ENCODE measurements at places on chromosomes 16 and 17.

- peak; percentile 60 for DNase-seq
Measured at GRCh38 chr17:39665642-39666224, 584 bp downstream of the TCAP start.

DNA sequence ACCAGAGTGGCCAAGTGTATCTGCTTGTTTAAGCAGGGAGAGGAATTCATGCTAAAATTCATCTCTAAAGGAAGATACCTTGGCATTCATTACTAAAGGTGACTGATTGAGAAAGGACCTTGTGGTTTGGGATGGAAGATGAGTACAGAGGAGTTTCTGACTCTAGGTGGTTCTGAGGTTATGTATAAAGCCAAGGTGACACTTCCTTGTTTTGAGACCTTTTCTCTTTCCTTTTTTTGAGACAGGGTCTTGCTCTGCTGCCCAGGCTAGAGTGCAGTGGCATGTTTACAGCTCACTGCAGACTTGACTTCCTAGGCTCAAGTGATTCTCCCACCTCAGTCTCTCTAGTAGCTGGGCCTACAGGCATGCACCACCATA lies 9.1 kb downstream of the ABHD15 start:
- no peak for DNase-seq

DNA sequence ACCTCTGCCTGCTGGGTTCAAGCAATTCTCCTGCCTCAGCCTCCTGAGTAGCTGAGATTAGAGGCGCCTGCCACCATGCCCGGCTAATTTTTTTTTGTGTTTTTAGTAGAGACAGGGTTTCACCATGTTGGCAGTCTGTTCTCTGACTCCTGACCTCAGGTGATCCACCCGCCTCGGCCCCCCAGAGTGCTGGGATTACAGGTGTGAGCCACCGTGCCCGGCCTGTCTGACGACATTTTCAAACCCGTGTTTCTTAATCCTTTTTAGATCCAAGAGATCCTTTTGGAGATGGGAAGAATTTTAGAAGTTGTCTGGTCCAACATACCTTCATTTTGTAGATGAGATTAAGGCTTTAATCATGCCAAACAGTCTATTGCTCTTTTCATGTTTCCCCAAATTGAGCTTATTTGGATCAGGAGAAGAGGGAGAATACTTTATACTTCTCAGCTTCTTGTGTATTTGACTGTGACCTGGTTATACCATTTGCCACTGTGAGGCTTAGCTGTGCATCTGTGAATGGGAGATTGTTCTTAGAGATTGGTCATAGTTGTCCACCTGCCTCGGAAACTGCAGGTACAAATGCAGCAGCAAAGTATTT lies 25.8 kb downstream of the USP10 start:
- no peak for DNase-seq

- DNase-seq = no peak
Measured at GRCh38 chr17:4721203-4722135, 9.8 kb upstream of the MED11 start.

DNA sequence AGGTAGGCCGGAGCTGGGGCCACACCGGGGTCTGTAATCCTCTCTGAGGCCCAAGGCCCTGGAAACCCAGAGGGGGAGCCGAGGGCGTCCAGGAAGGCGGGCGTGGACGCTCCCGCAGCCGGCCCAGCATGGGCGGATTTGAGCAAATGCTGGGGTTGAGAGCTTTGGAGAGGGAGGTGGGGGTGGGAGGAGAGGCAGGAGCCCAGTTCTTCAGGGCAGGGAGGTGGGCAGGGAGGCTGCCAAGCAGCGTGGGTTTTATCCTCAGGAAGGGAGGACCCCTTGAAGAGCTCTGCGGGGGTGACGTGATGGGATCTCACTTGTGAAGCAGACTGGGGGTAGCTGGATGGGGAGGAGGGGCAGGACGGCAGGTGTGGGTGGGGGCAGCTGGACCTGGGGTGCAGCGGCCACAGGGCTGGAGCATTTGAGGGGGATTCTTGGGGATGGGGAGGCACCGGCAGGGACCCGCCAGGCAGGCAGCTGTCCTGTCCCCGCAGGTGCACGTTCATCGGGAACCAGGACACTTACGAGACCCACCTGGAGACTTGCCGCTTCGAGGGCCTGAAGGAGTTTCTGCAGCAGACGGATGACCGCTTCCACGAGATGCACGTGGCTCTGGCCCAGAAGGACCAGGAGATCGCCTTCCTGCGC lies 17.2 kb downstream of the TRAF7 start:
- no peak for DNase-seq

GRCh38 chr16:62853887-62854286 lies 817.6 kb upstream of the CDH8 start:
- no peak for DNase-seq

GRCh38 chr17:67863624-67864247 lies 38.4 kb downstream of the BPTF start:
- no peak for DNase-seq

DNA sequence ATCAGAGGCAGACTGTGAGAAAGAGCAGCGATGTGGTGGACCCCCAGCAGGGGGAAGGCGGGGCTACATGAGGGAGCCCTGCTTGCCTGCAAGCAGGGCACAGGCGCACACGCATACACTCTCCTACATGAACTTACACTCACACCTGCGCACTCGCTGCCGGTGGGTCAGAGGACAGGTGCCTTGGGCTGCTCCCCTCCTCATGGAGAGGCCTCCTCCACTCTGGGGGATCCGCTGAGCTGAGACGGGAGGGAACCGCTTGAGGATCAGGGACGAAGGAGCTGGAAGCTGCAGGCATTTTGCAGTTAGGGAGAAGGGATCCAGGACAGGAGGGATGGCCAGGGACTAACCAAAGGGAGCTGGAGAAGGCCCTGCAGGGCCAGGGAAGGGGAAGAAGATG lies 14.2 kb downstream of the OSBPL7 start:
- DNase-seq = no peak

DNA sequence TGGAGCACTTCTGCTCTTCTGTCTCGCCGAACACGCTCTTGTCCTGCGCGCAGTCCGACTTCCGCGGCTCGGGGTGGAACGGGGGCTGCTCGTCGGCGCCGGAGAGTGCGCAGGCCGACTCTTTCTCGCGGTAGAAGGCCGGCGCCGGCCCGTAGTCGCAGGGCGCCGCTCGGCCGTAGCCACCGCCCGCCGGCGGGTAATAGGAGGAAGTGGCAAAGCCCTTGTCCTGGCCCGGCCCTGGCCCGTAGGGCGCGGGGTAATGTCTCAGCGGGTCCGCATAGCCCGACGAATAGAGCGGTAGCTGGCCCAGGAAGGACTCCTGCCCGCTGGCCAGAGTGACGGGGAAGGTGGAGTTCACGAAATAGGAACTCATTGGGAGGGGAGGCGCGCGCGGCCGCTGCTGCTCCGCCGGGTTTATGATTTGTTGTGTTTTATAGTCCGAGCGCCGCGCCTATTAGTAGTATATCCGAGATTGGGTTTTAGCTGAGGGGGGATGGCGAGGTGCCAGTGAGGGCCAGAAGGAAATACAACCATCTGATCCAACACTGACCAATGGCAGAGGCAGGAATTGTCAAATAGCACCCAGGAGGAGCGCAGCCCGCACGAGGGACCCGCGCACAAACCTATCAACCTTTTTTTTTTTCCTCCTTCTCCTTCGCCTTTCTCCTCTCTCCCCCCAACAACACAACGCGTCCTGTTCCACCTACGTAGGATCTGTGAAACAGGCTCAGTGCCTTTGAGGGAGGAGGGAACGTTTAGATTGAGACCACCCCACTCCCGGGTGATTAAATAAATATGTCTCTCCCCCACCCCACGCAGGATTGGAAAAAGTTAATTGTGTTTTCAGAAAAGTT lies 4.4 kb upstream of the HOXB5 start:
- peak; percentile 50 for DNase-seq

- no peak for DNase-seq
Measured at GRCh38 chr16:11372073-11372828, 27.0 kb downstream of the RMI2 start.

- no peak for DNase-seq
Measured at GRCh38 chr17:31908386-31908785, 6.9 kb upstream of the UTP6 start.

GRCh38 chr16:51655249-51655648 lies 504.2 kb upstream of the SALL1 start:
- DNase-seq = no peak

DNA sequence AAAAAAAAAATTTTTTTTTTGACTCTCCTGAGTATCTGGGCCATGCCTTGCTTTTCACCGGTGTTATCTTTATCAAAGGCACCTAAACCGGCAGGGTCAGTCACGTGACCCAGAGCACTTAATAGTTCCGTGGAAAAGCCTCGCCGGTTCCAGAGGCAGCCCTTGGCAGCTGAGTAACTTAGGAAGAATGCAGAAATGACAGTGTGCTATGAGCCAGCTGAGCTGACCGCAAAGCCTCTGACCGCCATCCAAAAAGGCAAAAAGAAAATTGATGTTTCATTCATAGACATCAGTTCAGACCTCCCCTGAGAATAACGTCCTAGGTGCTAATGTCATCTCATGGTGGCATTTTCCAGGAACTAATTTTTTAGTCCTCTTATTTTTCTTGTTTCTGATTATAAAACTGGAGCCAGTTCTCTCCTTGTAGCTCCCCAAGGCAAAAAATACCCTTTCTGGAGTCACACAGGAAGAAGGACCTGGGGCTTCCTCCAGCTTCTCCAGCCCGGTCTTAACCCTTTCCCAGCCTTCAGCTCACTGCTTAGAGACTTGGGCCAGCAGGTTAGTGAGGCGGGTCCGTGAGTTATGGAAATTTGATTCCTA lies 122.6 kb downstream of the SOCS1 start:
- DNase-seq = no peak

DNA sequence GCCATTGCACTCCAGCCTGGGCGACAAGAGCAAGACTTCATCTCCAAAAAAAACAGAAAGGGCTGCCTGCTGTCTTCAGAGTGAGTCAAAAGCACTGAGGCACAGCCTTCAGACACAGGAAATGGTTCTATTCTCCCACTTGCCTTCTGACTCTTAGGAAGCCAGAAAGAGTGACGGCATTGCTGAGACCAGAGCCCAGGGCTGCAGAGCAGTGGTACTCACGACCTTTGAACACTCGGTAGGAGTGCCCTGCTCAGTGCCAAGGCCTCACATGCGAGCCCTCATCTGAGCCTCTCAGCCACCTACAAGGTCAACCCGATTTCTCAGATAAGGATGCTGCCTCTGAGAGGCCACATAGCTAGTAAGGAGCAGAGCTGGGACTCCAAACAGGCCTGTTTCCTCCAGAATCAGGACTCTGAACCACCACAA lies 3.5 kb upstream of the ITGAE start:
- DNase-seq = no peak

DNA sequence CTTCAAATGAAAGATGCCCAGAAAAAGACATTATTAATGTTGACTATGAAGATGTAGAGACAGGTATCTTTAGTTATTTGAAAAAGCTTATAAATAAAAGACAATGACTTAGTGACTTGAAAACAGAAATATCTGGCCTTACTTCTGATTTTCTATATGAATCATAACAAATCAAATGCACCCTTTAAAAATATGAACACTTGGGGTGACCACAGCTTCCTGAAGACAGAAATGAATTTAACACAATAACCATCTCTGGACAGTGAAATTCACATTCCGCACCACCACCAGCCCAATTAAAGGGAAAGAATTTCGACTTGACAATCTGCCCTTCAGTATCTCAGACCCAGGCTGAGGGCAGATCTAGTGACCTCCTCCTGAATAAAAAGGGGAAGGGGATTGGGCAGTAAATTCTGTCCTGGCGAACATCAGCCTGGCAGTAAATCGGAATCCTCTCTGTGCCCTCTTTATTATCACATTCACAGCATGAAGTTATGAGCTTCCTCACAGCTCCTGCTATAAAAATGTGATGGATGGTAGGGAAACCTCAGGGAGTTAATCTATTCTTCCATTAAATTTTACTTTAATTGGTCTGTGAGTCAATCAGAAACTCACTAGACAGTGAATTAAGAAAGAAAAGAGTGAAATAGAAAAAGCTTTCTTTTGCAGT lies 131.5 kb downstream of the SNX11 start:
- no peak for DNase-seq

DNA sequence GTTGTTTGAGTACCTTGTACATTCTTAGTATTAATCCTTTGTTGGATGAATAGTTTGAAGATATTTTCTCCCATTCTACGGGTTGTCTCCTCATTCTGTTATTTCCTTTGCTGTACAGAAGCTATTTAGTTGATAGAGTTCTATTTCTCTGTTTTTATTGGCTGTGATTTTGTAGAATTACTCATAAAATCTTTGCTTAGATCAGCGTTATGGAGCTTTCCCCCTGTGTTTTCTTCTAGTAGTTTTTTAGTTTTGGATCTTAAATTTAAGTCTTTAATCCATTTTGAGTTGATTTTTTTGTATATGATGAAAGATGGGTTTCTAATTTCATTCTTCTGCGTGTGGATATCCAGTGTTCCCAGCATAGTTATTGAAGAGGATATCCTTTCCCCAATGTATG lies 45.4 kb downstream of the NFATC3 start:
- no peak for DNase-seq

DNA sequence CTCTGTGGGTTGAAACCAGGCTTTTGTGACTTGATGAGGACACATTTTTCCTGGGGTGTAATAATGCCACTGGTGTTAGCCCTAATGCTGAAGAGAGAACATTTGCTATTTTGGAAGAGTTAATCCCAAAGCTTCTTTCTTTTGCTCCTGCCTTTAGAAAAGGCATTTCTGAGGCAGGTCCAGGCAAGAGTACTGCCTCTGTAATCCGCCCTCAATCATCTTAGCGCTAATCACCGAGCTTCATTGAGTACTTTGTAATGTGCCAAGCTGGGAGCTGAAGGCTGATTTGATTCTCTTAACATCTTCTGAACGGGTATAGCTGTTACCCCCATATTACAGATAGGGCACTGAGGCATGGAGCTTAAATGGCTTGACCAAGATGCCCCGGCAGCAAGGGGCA lies 60.3 kb downstream of the AKAP1 start:
- DNase-seq = peak; percentile 85

- no peak for DNase-seq
Measured at GRCh38 chr17:47729476-47729875, 3.6 kb upstream of the TBX21 start.

- DNase-seq = no peak
Measured at GRCh38 chr16:22336581-22336980, 37.8 kb downstream of the CDR2 start.

DNA sequence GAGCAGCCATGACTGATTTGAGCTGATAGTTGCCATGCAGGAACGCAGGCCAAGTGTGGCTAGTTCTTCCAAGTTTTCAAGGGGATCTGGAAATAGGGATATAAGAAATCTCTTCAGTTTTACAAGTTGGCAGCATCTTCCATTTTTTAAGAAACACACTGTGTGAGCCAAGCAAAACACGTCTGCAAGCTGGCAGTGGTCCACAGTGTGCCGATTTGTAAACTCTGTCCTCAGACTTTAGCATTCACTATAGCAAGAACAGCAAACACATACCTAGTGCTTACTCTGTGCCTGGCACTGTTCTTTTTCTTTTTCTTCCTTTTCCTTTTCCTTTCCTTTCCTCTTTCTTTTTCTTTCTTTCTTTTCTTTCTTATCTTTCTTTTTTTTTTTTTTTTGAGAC lies 2.9 kb downstream of the ORAI3 start:
- DNase-seq = no peak

GRCh38 chr16:10744370-10745030 lies 858 bp downstream of the NUBP1 start:
- no peak for DNase-seq

All from neural progenitor cell (in vitro differentiated cells).